A375 (cell line): ENCODE measurements at places on chromosomes 2 and 18. TPM values are rescaled to one million over a fixed set of nuclear protein-coding genes. Genes with fewer than 3 reads are reported as not detected.

Gene RALB
- total RNA-seq, result 19.4 and 22.4 TPM in 2 replicates

Gene TRABD2A
- total RNA-seq, result 3.2 and 4.0 TPM in 2 replicates

Gene CDK15
- total RNA-seq, result not detected in 2 replicates

Gene ZNF396
- total RNA-seq, result 0.72 and 1.4 TPM in 2 replicates

Gene GCC2
- 13.7 and 17.9 TPM in 2 replicates for total RNA-seq

Gene PLEKHA3
- total RNA-seq, result 11.8 and 27.0 TPM in 2 replicates

Gene CRYGD
- total RNA-seq, result not detected in 2 replicates

Gene TRIM43
- 0.29 TPM in 1 of 2 replicates, not detected in the other for total RNA-seq

Gene CYBRD1
- total RNA-seq, result 10.3 and 12.3 TPM in 2 replicates

Gene CARF
- 1.7 and 2.5 TPM in 2 replicates for total RNA-seq

Gene NT5DC4
- total RNA-seq, result not detected in 2 replicates

Gene RAX
- not detected in 2 replicates for total RNA-seq

Gene SLC14A1
- total RNA-seq, result 22.7 and 27.3 TPM in 2 replicates

Gene GKN2
- not detected in 2 replicates for total RNA-seq

Gene GALNT14
- total RNA-seq, result 27.8 and 28.3 TPM in 2 replicates
